Bone marrow (tissue), 2 donors: ENCODE measurements at places on chromosomes 6 and 20.

DNA sequence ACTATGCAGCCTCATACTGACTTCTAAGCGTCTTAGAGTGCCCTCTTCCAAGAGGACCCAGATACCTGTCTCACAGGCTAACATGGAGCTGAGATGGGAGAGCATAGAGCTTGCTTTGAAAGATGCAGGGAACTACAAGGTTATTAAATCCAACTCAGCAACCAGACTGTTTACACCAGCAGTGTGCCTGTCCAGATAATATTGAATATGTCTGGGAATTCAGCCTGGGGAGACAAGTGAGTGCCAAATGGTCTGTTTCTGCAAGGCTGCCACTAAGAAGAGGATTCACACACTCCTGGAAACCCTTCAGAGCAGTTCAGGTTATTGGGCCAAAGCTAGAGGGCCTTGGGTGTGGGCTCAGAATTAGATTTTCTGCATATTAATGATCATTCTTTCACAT lies 547.8 kb downstream of the PTPRT start:
- no peak for DNase-seq

DNA sequence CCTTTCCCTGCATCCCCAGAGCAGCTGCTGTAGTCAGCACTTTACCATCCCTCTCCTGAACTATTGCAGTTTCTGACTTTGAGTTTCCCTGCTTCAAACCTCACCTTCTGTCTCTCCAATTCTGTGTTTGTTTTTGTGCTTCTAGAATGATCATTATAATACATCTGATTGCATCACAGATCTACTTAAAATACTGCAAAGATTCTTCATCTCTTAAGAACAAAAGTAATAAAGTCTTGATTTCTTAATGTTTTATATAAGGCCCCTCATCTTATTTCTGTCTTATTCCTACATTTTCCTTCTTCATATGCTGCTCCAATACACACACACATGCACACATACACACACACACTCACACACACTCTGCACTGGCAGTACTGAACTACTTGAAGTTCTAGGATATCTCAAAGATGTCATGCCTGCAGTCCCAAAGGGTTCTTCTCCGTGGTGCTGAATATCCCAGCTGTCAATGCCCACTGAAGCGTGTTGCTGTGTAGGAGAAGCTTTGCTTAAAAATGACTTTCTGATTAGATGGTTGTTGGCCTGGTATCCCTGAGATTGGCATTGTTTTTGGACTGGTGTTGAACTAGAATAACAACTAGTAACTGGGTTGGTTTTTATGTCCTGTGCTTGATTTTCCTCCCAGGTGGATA lies 97.2 kb downstream of the MAP3K4 start:
- no peak for DNase-seq

GRCh38 chr6:131828951-131829350 lies 21.1 kb downstream of the ENPP1 start:
- DNase-seq = no peak

- DNase-seq = no peak
Measured at GRCh38 chr6:153673225-153673624, 365.8 kb upstream of the OPRM1 start.

- DNase-seq = no peak
Measured at GRCh38 chr6:150297327-150298029, 71.3 kb upstream of the IYD start.

GRCh38 chr6:45886776-45887175 lies 128.9 kb downstream of the CLIC5 start:
- no peak for DNase-seq

DNA sequence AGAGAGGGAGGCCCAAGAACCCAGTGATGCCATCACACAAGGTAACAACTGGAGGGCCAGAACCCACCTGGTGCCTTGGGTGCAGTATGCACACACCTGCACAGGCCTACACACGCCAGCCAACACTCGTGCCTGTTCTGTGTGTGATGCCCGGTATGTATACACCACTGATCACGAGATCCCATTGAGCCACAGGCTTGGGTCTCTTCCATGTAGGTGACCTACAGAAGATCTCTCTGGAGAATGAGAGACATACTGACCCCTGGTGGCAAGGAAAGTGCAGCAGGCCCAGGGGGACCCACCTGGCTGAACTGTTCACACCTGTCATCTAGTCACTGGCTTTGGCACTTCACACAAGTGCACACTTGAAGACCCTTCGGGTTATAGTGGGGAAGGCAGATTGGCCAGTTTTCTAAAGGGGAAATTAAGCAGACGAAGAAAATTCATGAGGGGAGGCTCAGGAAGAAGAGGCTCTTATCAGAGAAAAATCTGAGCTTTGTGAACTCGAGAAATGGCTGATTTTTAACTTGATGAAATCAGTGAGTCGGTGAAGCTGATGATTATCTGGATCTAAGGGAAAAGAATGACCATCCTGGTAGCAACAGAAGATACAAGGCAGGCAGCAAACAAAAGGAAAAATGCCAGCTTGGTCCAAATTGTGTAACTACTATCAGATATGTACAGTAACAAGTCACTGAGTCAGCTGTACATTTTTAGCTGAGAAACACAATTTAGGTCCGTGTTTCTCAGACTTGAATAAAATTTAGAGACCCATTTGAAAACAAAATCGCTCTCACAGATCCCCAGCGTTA lies 69.1 kb upstream of the PBOV1 start:
- DNase-seq = no peak
